ENCODE measurements at places on chromosomes 7 and 10.
A peak's percentile ranks its signal among the peaks of the same experiment; 100 is the strongest.

- DNase-seq: no peak
These were observed 1.7 kb downstream of the IGF2BP3 start for GRCh38 chr7:23468526-23469149.

GRCh38 chr10:88881320-88881719 is 1.3 kb downstream of the STAMBPL1 start:
- peak; percentile 36 for DNase-seq

- DNase-seq: no peak
These were observed 111.3 kb upstream of the TNS3 start for GRCh38 chr7:47693216-47693615.

- no peak for DNase-seq
These were observed 56.4 kb downstream of the TBXAS1 start for GRCh38 chr7:139885511-139885910.

GRCh38 chr7:23654508-23654907 is 25.5 kb upstream of the FAM221A start:
- no peak for DNase-seq
